Activated CD4-positive, alpha-beta T cell treated with anti-CD3 and anti-CD28 coated beads for 36 hours (primary cell): ENCODE measurements at places on chromosomes 13 and 19. TPM values are rescaled to one million over a fixed set of nuclear protein-coding genes. Genes with fewer than 3 reads are reported as not detected.
A peak's percentile ranks its signal among the peaks of the same experiment; 100 is the strongest.

DNA sequence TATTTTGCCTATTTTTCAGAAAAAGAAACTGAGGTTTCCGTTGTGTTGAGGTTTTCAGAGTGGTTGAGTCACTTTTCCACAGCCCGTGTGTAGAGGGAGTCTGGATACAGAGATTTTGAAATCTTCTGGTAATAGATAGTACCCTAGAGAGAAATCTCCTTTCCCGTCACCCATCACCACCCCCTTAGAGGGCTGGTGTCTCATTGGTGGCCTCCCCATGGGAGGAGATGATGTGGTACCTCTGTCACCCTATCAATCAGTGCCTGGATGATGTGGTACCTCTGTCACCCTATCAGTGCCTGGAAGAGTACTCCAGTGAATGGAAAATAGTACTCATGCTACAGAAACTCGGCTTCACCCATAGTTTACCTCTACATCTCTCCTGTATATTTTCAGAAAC lies 42.2 kb upstream of the SERP2 start:
- H3K27me3 ChIP-seq: peaks cover 6% of the 10 kb centered on the region
- H3K27ac ChIP-seq: no peak overlapping the region
- no peak overlapping the region for H3K4me3 ChIP-seq
- no peaks in the 10 kb centered on the region for H3K36me3 ChIP-seq

GRCh38 chr13:30313311-30313710 lies 6.0 kb upstream of the KATNAL1 start:
- H3K27me3 ChIP-seq: no peaks in the 10 kb centered on the region
- H3K4me1 ChIP-seq: peaks cover 23% of the 10 kb centered on the region
- H3K4me3 ChIP-seq: no peak overlapping the region
- no peak overlapping the region for H3K27ac ChIP-seq
- no peaks in the 10 kb centered on the region for H3K36me3 ChIP-seq
- no peak for DNase-seq

- DNase-seq: no peak
- H3K27me3 ChIP-seq: no peaks in the 10 kb centered on the region
- peaks cover 3% of the 10 kb centered on the region for H3K36me3 ChIP-seq
- no peak overlapping the region for H3K4me3 ChIP-seq
These were observed 74.4 kb upstream of the ZNF599 start for GRCh38 chr19:34847393-34847792.

DNA sequence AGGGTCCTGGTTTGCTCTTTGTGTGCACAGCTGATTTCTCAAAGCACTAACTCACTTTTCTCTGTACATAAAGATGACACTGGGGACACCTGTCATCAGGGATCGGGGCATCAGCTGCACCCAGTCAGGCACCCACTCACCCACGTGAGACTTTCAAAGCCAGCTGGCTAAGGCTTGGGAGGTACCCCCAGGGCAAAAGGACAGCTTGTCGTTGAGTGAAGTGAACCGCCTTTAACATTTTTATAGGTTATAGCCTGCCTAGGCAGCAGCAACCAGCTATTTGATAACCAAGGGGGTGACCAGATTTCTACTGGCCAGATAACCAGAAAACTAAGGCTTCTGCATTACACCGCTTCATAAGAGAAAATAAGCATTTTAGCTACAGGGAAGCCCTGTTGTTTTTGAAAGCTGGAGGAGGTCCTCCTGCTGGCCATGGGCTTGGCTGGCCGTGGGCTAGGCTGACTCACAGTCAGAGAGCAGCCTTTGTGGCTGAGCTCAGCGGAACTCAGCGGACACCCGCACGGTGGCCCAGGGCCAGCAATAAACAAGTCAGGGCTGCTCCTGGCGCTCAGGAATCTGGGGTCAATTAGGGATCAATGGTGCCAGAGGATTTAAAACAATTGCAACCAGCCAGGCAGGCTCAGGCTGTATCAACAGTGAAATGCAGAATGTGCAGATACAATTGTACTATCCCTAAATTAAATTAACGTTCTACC lies 57.1 kb downstream of the ALOX5AP start:
- peaks cover 29% of the 10 kb centered on the region for H3K4me1 ChIP-seq
- H3K27ac ChIP-seq: no peak overlapping the region
- no peaks in the 10 kb centered on the region for H3K27me3 ChIP-seq
- peaks cover 1% of the 10 kb centered on the region for H3K36me3 ChIP-seq
- DNase-seq: no peak

DNA sequence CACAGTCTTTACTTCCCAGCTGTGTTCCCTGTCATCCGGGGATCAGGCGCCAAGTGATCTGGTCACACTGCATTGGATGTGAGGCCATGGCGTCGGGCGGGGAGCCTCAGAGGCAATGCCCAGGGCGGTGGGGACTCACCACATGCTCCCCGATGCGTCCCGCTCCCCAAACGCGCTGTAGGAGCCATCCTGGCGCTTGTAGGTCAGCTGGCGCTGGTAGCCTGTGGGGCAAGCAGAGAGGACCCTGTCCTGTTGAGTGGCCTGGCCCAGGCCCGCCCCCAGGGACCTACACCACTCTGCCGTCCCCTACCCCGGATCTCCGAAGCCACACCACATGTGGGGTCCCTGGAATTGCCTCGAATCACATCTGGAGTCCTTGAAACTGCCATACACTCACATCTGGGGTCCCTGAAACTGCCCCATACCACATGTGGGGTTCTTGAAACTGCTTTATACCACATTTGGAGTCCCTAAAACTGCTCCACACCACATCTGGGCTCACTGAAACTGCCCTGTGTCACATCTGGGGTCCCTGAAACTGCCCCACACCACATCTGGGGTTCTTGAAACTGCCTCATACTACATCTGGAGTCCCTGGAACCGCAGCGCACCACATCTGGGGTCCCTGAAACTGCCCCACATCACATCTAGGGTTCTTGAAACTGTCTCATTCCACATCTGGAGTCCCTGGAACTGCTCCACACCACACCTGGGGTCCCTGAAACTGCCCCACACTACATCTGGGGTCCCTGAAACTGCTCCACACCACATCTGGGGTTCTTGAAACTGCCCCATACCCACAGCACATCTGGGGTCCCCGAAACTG lies 33.2 kb downstream of the F2RL3 start:
- H3K27ac ChIP-seq: no peak overlapping the region
- no peaks in the 10 kb centered on the region for H3K4me1 ChIP-seq
- no peak for DNase-seq

GRCh38 chr13:33352526-33352925 lies 67.0 kb upstream of the STARD13 start:
- no peaks in the 10 kb centered on the region for H3K36me3 ChIP-seq
- H3K4me3 ChIP-seq: no peak overlapping the region
- H3K27ac ChIP-seq: no peak overlapping the region
- DNase-seq: no peak

DNA sequence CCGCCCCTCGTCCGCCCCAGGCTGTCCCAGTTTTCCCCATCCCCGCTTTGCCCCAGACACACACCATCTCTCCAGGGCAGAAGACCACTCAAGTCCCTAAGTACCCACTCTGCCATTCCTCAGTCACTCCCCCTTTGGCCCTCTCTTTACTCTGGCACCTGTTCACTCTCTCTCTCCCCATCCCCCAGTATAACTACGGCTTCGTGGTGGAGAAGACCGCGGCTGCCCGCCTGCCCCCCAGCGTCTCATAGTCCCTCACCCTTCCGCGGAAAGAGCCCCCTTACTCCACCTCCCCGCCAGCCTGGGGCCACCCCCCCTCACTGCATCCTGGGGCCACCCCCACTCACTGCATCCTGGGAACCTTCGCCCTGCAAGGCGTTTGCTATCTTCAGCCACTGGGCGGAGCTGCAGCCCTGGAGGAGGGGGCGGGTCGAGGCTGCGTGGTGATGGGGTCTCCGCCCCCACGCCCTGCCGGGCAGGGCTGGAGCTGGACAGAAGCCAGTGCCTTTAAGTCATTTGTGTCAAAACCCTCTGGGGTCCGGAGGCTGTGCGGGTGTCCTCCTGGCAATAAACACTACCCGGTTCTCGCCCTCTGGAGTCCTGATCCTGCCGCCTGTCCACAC lies 5.0 kb downstream of the MVB12A start:
- no peak overlapping the region for H3K4me3 ChIP-seq
- DNase-seq: peak; percentile 58
- peaks cover 6% of the 10 kb centered on the region for H3K36me3 ChIP-seq
- H3K27ac ChIP-seq: no peak overlapping the region
- H3K4me1 ChIP-seq: peaks cover 4% of the 10 kb centered on the region

- H3K27ac ChIP-seq: no peak within 1 kb of the TSS
- H3K4me1 ChIP-seq: peaks cover 3% of the 10 kb centered on the region
- no peaks in the 10 kb centered on the region for H3K36me3 ChIP-seq
- DNase-seq: no peak
- H3K4me3 ChIP-seq: no peak within 1 kb of the TSS
These were observed at the start of gene ZNF536 for GRCh38 chr19:30371960-30372824. Gene ZNF536, plus strand, starts transcription at chr19:30372384. Its CDS starts 71,179 bp downstream, at chr19:30443563.

GRCh38 chr19:27966390-27966816 lies 1246.5 kb downstream of the UQCRFS1 start:
- H3K4me1 ChIP-seq: no peaks in the 10 kb centered on the region
- no peak for DNase-seq
- no peaks in the 10 kb centered on the region for H3K27me3 ChIP-seq
- no peak overlapping the region for H3K4me3 ChIP-seq

DNA sequence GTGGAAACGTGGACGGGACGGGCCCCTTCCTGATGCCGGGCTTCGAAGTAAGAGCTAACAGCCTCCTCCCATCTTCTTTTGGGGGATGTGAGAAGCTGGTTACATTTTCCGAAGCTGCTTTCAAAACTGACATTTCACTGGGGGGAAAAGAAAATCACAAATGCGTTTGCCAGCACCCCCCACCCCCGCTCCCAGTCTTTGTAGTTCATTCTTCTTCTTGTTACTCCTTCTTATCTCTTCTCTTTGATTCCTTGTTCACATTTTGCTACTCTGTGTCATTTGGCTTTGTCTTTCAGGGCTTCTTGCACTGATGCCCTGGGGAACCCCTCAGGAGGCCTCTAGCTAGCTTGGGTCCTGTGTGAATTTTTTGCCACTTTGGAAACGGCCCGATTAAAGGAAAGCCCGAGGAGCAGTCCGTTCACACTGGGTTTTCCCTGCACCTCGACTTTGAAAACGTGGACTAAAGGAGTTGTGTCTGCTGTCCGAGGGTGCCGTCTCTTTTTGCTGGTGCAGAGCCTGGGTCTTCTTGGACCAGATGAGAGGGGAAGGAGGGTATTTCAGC lies 1.3 kb downstream of the CARM1 start:
- no peaks in the 10 kb centered on the region for H3K27me3 ChIP-seq
- peak overlapping the region; percentile 80 for H3K4me3 ChIP-seq
- DNase-seq: peak; percentile 51
- H3K27ac ChIP-seq: peak overlapping the region; percentile 90

- H3K4me1 ChIP-seq: peaks cover 16% of the 10 kb centered on the region
These were observed 12.6 kb downstream of the RB1 start for GRCh38 chr13:48315969-48316650.

GRCh38 chr19:55095260-55096060 lies 19.8 kb downstream of the EPS8L1 start:
- H3K4me1 ChIP-seq: no peaks in the 10 kb centered on the region
- DNase-seq: no peak
- H3K27ac ChIP-seq: no peak overlapping the region
- no peaks in the 10 kb centered on the region for H3K27me3 ChIP-seq
- H3K36me3 ChIP-seq: peaks cover 18% of the 10 kb centered on the region
- H3K4me3 ChIP-seq: no peak overlapping the region

GRCh38 chr19:13297023-13297422 lies 146.8 kb downstream of the IER2 start:
- DNase-seq: no peak
- H3K27ac ChIP-seq: no peak overlapping the region
- H3K27me3 ChIP-seq: peaks cover 34% of the 10 kb centered on the region
- H3K4me3 ChIP-seq: no peak overlapping the region
- H3K36me3 ChIP-seq: no peaks in the 10 kb centered on the region
- H3K4me1 ChIP-seq: peaks cover 5% of the 10 kb centered on the region

- no peaks in the 10 kb centered on the region for H3K36me3 ChIP-seq
- no peaks in the 10 kb centered on the region for H3K27me3 ChIP-seq
- H3K4me1 ChIP-seq: peaks cover 69% of the 10 kb centered on the region
- H3K4me3 ChIP-seq: peak overlapping the region; percentile 38
- DNase-seq: no peak
These were observed 904 bp upstream of the SIGLEC9 start for GRCh38 chr19:51123802-51124201.

DNA sequence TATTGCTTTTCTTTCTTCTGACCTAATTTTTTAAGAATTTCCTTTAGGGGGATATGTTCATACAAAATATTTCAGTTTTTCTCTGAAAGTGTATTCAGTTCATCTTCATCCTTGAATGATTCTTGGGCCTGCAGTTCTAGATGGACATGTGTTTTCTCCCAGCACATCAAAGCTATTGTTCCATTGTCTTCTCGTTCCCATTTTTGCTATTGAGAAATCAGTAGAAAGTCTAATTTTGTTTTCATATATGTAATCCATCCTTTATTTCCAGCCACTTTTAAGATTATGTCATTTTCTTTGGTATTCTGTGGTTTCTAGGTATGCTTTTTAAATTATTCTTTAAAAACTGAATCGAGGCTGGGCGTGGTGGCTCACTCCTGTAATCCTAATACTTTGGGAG lies 15.8 kb upstream of the GRAMD1A start:
- H3K4me3 ChIP-seq: no peak overlapping the region
- no peak overlapping the region for H3K27ac ChIP-seq
- peaks cover 3% of the 10 kb centered on the region for H3K36me3 ChIP-seq
- no peak for DNase-seq
- H3K4me1 ChIP-seq: peaks cover 28% of the 10 kb centered on the region
- no peaks in the 10 kb centered on the region for H3K27me3 ChIP-seq

DNA sequence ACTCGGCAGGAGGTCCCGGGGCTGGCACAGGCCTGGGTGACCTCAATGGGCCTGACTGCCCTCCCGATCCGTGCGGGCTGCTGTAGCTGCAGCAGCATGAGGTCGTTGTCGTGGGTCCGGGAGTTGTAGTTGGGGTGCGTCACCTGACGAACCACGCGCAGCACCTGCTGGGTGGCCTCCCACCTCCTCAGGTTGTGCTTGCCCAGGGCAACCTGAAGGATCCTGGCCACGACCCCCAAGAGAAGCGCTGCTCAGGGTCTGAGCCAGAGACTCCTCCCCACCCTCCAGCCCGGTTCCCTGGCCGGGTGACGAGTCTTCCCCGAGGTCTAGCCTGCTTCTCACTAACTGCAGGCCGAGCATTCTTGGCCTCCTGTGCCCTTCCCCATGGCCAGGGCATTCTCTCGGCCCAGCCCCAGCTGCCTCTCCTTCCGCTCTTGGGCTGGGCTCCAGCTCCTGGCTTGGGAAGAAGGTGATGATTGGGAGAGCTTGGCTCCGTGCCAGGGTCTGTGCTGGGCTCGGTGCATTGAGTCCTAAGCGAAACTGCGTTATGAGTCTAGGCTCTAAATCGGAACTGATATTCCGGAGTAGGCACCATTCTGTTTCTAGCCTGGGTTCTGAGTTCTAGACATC lies 3.1 kb downstream of the KLK14 start:
- DNase-seq: no peak
- peaks cover 10% of the 10 kb centered on the region for H3K27me3 ChIP-seq
- no peaks in the 10 kb centered on the region for H3K36me3 ChIP-seq
- no peaks in the 10 kb centered on the region for H3K4me1 ChIP-seq
- no peak overlapping the region for H3K4me3 ChIP-seq

ZNF460 gene
- total RNA-seq: 59.8 TPM

UHRF1 gene
- 151 TPM for total RNA-seq

PPM1N gene
- total RNA-seq: 2.8 TPM

ZSCAN5A gene
- total RNA-seq: 8.3 TPM

BEST2 gene
- total RNA-seq: not detected

MPV17L2 gene
- 6.2 TPM for total RNA-seq

SPRY2 gene
- total RNA-seq: 0.34 TPM

TLE6 gene
- 3.5 TPM for total RNA-seq

CEACAM21 gene
- 22.1 TPM for total RNA-seq

HNRNPA1L2 gene
- 6.9 TPM for total RNA-seq
